ENCODE measurements at places on chromosomes 16 and 17. TPM values are rescaled to one million over a fixed set of nuclear protein-coding genes. Genes with fewer than 3 reads are reported as not detected.

Gene CNGB1
- 2.0 TPM for total RNA-seq

- peaks cover 23% of the 10 kb centered on the region for H3K4me1 ChIP-seq
- no peak overlapping the region for H3K27ac ChIP-seq
- no peaks in the 10 kb centered on the region for H3K27me3 ChIP-seq
- DNase-seq, result no peak
- H3K36me3 ChIP-seq, result no peaks in the 10 kb centered on the region
These were observed 25.8 kb downstream of the PEMT start for GRCh38 chr17:17565471-17566339.

- no peak for DNase-seq
- H3K4me1 ChIP-seq, result no peaks in the 10 kb centered on the region
- no peaks in the 10 kb centered on the region for H3K27me3 ChIP-seq
These were observed 39.4 kb downstream of the WSCD1 start for GRCh38 chr17:6109536-6109935.

GRCh38 chr16:84144209-84144858, 643 bp downstream of the HSDL1 start:
- no peaks in the 10 kb centered on the region for H3K27me3 ChIP-seq
- no peaks in the 10 kb centered on the region for H3K36me3 ChIP-seq
- H3K4me1 ChIP-seq, result peaks cover 17% of the 10 kb centered on the region

DNA sequence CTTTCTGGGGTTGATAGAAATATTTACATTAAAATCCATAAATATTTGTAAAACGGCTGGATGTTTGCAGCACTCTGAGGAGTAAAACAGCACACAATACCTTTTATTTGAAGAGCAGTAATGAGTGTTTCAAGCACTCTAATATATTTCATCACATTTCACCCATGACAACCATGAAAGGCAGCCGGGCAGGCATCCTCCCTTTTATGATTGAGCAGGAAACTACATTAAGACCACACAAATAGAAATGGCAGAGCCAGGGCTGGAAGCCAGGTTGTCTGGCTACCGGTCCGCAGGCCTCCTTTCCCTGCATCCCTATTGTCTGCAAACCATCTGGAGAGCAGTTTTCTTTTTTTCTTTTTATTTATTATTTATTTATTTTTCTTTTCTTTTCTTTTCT, 23.1 kb upstream of the GPRC5C start:
- no peak overlapping the region for H3K27ac ChIP-seq
- peaks cover 13% of the 10 kb centered on the region for H3K27me3 ChIP-seq
- no peaks in the 10 kb centered on the region for H3K36me3 ChIP-seq
- H3K4me3 ChIP-seq, result no peak overlapping the region
